ENCODE measurements at places on chromosomes 16 and 17.

DNA sequence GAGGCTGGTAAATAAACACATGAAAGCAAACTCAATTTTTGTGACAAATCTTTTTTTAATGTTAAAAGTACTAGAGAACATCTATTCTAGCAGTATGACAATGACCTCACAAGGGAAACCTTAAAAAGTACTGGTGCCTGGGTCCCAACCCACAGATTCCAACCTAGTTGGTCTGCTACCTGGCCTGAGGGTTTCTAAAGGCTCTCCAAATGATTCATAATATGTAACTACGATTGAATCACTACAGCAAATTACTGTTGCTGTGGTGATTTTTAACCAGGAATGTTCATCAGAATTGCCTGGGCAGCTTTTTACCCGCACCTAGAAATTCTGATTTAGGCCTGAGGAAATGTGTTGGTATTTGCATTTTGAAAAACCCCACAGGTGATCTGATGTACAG is 26.1 kb downstream of the CDR2 start:
- DNase-seq, result no peak

- no peak for DNase-seq
Observed at GRCh38 chr16:64705443-64705842, 416.4 kb downstream of the CDH11 start.

- DNase-seq, result no peak
Observed at GRCh38 chr16:49588729-49589384, 215.3 kb downstream of the C16orf78 start.

DNA sequence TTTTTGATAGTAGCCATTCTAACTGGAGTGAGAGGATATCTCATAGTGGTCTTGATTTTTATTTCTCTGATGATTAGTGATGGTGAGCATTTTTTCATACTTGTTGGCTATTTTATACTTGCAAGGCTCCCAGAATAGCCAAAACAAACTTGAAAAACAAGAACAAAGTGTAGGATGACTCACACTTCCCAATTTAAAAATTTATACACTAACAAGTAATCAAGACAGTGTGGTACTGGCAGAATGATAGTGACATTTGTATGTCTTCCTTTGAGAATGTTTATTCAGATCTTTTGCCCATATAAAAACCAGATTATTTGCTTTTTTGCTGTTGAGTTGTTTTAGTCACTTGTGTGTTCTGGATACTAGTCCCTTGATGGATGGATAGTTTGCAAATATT is 17.8 kb downstream of the SPECC1 start:
- no peak for DNase-seq

Measured in left ventricle myocardium inferior (tissue), 1 donor.